Left lung (tissue), 14 donors: ENCODE measurements at places on chromosomes 4 and X. TPM values are rescaled to one million over a fixed set of nuclear protein-coding genes. Genes with fewer than 3 reads are reported as not detected.

DNA sequence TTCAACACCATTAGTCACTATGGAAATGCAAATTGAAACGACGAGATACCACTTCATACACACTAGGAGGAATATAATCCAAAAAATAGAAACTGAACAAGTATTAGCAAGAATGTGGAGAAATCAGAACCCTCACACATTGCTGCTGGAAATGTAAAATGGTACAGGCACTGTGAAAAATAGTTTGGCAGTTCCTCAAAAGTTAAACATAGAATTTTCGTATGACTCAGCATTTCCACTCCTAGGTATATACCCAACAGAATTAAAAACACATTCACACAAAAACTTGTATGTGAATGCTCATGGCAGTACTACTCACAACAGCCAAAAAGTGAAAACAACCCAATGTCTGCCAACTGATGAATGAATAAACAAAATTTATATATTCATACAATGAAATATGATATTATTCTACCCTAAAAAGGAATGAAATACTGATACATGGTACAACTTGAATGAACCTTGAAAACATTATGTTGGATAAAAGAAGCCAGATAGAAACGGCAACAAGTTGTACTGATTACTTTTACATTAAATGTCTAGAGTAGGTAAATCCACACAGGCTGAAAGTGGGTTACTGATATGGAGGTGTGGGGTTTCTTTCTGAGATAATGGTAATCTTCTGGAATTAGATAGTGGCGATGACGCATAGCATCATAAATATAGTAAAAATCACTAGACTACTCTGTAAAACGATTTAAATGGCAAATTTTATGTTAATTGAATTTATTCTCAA is 22.3 kb downstream of the TEC start:
- no peak for DNase-seq
- no peaks in the 10 kb centered on the region for H3K4me1 ChIP-seq
- no peaks in the 10 kb centered on the region for H3K36me3 ChIP-seq
- H3K27ac ChIP-seq: no peak overlapping the region

- H3K36me3 ChIP-seq: no peaks in the 10 kb centered on the region
- DNase-seq: no peak
- no peaks in the 10 kb centered on the region for H3K4me1 ChIP-seq
- H3K27ac ChIP-seq: no peak overlapping the region
These were observed 9.6 kb downstream of the PSAPL1 start for GRCh38 chr4:7425124-7425523.

DNA sequence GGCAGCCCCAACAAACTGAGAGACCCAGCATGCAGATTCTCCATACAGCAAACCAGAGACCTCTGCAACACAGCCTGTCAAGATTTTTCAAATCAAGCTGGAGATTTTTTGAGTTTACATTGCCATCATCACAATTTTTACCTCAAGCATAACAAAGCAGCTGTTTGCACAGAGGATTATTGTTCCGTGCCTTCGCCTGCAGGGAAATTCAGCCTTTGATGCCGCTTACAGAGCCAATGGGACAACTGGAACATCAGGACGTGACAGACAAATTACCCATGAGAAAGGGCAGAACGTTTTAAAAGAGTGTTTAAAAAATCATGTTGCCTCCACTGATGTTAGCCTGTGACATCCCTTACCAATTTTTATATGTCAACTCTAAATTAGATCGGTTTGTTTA is 363.7 kb downstream of the FBXW7 start:
- H3K27me3 ChIP-seq: no peaks in the 10 kb centered on the region
- no peak overlapping the region for H3K27ac ChIP-seq
- H3K4me3 ChIP-seq: no peak overlapping the region

The TBC1D8B gene
- total RNA-seq: 13.3 TPM

- no peaks in the 10 kb centered on the region for H3K4me1 ChIP-seq
- H3K36me3 ChIP-seq: no peaks in the 10 kb centered on the region
- H3K27ac ChIP-seq: no peak overlapping the region
- H3K4me3 ChIP-seq: no peak overlapping the region
These were observed 41.9 kb upstream of the PRDM8 start for GRCh38 chr4:80155316-80155982.

GRCh38 chr4:146590801-146591200 is 47.9 kb upstream of the POU4F2 start:
- peaks cover 6% of the 10 kb centered on the region for H3K4me1 ChIP-seq
- H3K36me3 ChIP-seq: no peaks in the 10 kb centered on the region
- H3K27ac ChIP-seq: no peak overlapping the region

The TCP11X2 gene
- total RNA-seq: not detected

GRCh38 chrX:79167462-79167861 is 23.0 kb downstream of the GPR174 start:
- no peak overlapping the region for H3K27ac ChIP-seq
- no peaks in the 10 kb centered on the region for H3K27me3 ChIP-seq
- no peak overlapping the region for H3K4me3 ChIP-seq
- H3K4me1 ChIP-seq: no peaks in the 10 kb centered on the region
- no peaks in the 10 kb centered on the region for H3K36me3 ChIP-seq

DNA sequence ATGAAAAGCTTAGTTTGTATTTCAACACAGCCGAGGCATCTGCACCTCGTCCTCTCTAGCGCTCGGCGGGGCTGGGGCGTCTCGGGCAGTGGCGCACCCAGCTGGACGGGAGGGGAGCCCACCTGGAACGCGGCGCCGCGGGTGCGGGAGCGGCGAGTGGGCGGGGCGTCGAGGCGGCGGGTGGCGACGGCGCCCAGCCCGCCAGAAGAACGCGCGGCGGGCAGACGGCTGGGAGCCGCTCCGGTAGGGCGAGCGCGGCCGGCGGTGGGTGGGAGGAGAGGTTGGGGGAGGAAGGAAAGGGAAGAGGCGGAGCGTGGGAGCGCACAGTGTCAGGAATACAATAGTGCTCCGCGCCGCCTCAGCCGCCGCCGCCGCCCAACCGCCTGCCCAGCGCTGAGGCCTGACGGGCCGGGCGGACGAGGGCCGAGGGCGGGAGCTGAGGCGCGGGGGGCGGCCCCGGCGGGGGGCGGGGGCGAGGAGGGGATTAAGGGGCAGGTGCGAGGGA is at the start of gene JADE3:
JADE3 (plus strand) TSS at position 324 of the 505 bp plus-strand sequence. CDS start 72,474 bp downstream, outside the sequence.
- DNase-seq: peak; percentile 76
- no peaks in the 10 kb centered on the region for H3K27me3 ChIP-seq
- H3K27ac ChIP-seq: peak within 1 kb of the TSS; percentile 42
- peak within 1 kb of the TSS; percentile 57 for H3K4me3 ChIP-seq

GRCh38 chr4:3830774-3831528 is 64.8 kb downstream of the ADRA2C start:
- no peak overlapping the region for H3K4me3 ChIP-seq
- no peaks in the 10 kb centered on the region for H3K36me3 ChIP-seq
- H3K27ac ChIP-seq: no peak overlapping the region
- H3K27me3 ChIP-seq: peaks cover 48% of the 10 kb centered on the region
- H3K4me1 ChIP-seq: peaks cover 4% of the 10 kb centered on the region
- DNase-seq: no peak
